Renal cortex interstitium (tissue), 15 donors: ENCODE measurements at places on chromosomes 2 and 18.

GRCh38 chr2:127661949-127662510, 13.3 kb downstream of the LIMS2 start:
- no peak for DNase-seq

DNA sequence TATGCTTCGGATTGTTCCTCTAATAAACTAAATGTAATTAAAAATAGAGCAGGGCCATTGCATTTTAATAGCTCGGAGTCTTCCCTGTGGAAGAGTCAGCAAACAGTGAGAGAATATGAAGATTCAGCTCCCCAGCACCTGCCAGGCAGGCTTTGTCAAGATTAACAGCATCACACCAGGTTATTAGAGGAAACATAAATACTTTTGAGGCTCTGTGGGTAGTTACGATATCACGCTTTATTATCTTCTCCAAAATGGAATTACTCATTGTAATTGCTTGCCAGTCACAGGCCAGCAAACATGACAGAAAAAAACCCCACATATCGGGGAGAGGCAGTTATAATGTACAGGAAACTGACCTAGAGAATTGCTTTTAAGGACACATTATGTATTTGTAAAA, 303.9 kb downstream of the CPS1 start:
- DNase-seq = no peak

DNA sequence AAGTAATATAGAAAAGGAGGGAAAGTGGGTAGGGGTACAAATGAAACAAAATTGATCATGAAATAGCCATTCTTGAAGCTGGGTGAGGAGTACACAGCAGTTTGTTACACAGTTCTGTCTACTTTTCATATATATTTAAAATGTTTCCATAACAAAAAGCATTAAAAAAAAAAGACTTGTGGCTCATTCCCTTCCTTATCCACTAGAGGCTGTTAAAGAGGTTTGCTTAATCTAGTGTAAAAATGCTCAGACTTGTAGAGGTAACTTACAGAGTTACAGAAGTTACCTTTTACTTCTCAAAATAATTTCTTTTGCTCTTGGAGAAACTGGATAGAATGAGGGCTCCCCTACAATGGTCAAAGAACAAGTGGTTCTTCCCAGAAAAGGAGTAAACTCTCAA, 8.1 kb upstream of the WIPF1 start:
- no peak for DNase-seq

DNA sequence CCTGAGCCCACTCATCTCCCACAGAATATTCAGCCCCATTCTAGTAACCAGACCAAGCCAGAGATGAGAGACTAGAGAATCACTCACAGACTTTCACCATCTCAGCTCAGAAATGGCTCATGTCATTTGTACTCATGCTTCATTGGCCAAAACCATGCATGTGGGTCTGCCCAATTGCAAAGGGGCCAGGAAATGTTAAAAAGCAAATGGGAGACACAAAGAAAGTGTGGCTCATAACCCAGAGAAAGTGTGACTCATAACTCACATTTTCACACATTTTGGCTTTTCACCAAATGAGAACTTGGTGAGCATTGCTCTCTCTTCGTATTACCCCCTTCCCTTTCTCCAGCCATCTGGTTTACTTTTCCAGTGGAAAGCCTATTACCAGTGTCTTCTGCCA, 66.2 kb downstream of the MDH1 start:
- no peak for DNase-seq

GRCh38 chr18:61582202-61582710, 249.0 kb downstream of the CDH20 start:
- no peak for DNase-seq
